ENCODE measurements at places on chromosomes 6 and 20. TPM values are rescaled to one million over a fixed set of nuclear protein-coding genes. Genes with fewer than 3 reads are reported as not detected.

BFSP1 gene
- 2.7 TPM for total RNA-seq

SEMG1 gene
- not detected for total RNA-seq

PPARD gene
- 36.3 TPM for total RNA-seq

OR2H1 gene
- not detected for total RNA-seq

XKR7 gene
- total RNA-seq, result not detected

ARHGAP40 gene
- total RNA-seq, result not detected

TOMM6 gene
- 367 TPM for total RNA-seq

LY86 gene
- not detected for total RNA-seq

KIAA1755 gene
- total RNA-seq, result 1.5 TPM

GGTLC1 gene
- total RNA-seq, result not detected

FOXQ1 gene
- total RNA-seq, result 0.45 TPM

RAMACL gene
- under 0.01 TPM for total RNA-seq

CAGE1 gene
- not detected for total RNA-seq

NMBR gene
- total RNA-seq, result 0.15 TPM

All from bronchus fibroblast of lung (primary cell).